ENCODE measurements at places on chromosomes 7 and 10. TPM values are rescaled to one million over a fixed set of nuclear protein-coding genes. Genes with fewer than 3 reads are reported as not detected.

Gene SCART1
- total RNA-seq: 0.14 TPM

Gene SLC25A28
- total RNA-seq: 8.1 TPM

Gene SAP25
- 0.62 TPM for total RNA-seq

Gene CNPY1
- total RNA-seq: not detected

Gene CC2D2B
- total RNA-seq: not detected

Gene SKIDA1
- 1.5 TPM for total RNA-seq

Gene HOXA2
- 1.1 TPM for total RNA-seq
